ENCODE measurements at places on chromosomes 12 and 14.
A peak's percentile ranks its signal among the peaks of the same experiment; 100 is the strongest.

DNA sequence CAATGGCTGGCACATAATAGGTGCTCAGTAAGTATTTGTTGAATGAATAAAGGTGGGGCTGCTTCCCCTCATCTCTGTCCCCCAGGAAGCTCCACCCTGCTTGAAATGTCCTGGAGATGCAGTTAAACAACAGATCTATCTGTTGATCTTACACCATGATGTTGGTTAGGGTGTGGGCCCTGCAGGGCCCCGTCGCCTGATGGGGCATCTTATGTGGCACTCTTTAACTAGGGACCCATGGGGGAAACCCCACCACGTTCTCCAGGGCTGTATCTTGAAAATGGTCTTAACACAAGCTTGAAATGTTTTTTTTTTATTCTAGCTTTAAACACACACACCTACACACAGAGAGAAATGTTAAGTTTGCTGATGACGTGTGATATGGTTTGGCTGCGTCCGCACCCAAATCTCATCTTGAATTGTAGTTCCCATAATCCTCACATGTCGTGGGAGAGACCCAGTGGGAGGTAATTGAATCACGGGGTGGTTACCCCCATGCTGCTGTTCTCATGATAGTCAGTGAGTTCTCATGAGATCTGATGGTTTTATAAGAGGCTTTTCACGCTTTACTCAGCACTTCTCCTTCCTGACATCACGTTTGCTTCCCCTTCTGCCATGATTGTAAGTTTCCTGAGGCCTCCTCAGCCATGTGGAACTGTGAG is 741.7 kb downstream of the VRK1 start:
- peak; percentile 1 for DNase-seq

DNA sequence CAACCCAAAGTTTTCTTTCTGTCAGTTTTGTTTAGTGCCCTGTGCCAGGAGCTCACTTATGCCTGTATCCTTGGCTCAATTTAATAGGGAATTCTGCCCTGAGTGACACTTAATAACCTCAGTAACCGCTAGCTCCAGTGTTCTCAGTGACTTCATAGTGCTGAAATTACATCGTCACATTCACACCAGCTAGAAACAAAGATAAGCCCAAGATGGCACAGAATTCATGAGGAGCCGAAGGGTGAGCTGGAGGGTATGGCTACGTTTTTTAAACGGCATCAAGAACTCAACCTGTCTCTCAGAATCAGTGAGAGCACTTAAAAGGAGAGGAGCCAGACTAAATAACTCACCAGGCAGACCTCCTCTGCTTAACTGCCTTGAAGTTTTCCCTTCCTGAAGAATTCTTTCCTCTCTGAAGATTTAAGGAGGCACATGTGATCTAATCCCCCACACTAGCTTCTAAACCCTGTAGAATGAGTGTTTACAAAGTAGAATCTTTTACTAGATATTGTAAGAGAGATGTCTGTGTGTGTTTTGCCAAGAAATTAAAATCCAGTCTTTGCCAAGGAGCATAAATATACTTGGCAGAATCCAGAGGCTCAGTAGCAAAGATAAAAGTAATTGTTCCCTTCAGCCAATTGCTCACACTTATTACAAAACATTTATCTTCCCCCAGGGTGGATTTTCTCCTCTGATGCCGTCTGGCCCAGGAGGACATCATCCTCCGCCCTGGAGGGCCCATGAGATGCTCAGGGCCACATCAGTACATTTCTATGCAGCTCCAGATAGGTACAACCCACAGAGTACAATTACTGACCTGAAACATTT is 37.3 kb downstream of the PTGER2 start:
- DNase-seq, result no peak

GRCh38 chr12:22577667-22578066 is 33.3 kb upstream of the C2CD5 start:
- no peak for DNase-seq

GRCh38 chr14:62308891-62309290 is 546.7 kb downstream of the SNAPC1 start:
- DNase-seq, result no peak

- peak; percentile 90 for DNase-seq
Observed at GRCh38 chr14:74018586-74019407, at the start of the genes BBOF1 and ENTPD5. TSS of gene BBOF1 (plus strand) at chr14:74019349. CDS start at chr14:74019479, 130 bp downstream. TSS of gene ENTPD5 (minus strand) at chr14:74019288. CDS start at chr14:73988102, 31,186 bp downstream.

- DNase-seq, result no peak
Observed at GRCh38 chr14:57846596-57846995, 19.3 kb downstream of the SLC35F4 start.

DNA sequence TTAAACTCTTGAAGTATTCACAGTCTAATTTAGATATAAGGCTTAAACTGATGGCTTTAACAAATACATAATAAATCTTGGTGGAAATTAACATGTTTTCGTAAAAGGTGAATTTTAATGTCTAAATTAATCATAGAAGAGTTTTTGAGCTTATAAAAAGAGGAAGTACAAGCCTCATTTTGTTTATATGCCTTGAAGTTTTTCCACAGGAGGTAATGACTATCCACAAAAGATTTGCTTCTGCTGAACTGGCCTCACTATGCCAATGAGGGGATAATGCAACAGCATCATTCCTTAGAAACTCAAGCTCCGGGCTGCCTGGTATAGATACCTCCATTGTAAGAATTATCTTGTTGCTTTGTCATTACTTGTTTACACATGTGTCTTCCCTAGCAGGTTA is 175.6 kb downstream of the DUSP6 start:
- no peak for DNase-seq

GRCh38 chr12:104747330-104747729 is 210.8 kb downstream of the SLC41A2 start:
- no peak for DNase-seq

DNA sequence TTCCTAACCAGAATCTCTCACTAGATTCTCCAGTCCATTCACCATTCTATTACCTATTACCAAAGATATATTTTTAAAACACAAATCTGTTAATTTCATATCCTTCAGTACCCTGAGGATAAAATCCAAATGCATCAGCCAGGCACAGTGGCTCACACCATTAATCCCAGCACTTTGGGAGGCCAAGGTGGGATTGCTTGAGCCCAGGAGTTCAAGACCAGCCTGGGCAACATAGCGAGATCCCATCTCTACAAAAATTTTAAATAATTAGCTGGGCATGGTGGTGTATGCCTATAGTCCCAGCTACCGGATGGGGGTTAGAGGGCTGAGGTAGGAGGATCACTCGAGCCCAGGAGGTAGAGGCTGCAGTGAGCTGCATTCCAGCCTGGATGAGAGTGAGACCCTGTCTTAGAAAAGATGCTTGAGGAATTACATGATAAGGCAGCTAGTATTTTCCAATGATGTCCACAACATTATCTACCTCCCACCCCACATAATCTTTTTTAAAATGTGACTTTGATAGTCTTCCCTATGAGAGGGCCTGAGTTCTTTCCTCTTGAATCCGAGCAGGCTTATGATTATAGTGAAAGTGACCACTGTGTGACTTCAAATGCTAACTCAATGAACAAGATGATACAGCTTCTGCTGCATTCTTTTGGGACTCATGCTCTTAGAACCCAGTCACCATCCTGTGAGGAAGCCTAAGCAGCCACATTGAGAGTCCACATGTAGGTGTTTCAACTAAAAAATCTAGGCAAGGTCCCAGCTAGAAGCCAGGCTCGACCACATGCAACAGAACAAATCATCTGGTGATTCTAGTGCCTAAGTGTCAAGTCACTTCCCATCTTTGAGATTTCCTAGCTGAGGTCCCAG is 18.0 kb downstream of the HECTD1 start:
- no peak for DNase-seq

GRCh38 chr12:70040141-70040540 is 203.1 kb upstream of the CNOT2 start:
- no peak for DNase-seq

DNA sequence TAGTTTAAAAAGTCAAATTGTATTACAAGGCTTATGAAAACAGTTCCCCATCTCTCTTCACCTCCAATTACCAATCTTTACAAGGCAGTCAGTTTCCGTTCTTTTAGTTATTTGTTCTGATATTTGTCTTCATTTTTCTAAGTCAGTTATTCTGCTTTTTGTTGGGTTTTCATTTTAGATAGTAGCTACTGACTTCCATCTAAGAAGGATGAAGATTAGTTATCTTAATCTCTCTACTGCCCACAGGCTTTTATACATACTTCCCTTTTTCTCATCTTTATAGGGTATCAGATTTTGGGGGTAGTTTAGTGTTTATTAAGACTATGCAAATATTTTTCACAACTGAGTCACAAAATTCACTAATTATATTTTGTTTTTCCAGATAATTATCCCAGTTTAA is 38.4 kb downstream of the FRS2 start:
- DNase-seq, result no peak

- no peak for DNase-seq
Observed at GRCh38 chr12:131105351-131105735, 151.6 kb downstream of the ADGRD1 start.

DNA sequence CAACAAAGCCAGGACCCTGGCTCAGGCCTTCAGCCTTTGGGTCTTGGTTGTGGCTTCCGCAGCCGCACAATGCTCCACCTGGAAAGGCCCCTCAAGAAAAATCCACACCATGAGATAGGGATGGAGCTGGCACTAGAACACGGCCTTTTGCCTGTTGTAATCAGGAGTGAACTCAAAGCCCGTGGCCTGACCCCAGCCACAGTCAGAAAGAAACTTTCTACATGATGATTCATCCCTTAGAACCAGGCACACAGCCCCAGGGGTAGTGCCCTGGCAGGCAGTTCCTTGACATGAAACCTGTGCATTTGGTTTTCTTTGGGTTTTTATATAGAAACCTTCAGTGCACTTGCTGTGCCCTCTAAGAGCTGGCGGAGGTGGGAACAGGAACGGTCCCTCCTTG is 5.1 kb downstream of the CLMN start:
- no peak for DNase-seq

DNA sequence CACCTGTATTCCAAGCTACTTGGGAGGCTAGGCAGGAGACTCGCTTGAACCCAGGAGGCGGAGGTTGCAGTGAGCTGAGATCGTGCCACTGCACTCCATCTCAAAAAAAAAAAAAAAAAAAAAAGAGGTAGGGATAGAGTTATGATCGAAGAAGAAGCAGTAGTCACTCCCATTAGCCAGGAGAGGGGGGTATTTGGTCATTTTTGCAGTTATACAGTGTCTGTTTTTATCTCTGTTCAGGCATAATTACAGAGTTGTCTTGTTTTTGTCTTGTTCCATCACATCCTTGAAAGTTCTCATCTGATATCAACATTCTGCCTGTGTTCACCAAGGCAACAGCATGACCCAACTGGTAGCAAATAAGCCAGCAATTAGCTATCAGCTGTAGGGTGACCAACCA is 98.5 kb upstream of the TMPO start:
- no peak for DNase-seq

DNA sequence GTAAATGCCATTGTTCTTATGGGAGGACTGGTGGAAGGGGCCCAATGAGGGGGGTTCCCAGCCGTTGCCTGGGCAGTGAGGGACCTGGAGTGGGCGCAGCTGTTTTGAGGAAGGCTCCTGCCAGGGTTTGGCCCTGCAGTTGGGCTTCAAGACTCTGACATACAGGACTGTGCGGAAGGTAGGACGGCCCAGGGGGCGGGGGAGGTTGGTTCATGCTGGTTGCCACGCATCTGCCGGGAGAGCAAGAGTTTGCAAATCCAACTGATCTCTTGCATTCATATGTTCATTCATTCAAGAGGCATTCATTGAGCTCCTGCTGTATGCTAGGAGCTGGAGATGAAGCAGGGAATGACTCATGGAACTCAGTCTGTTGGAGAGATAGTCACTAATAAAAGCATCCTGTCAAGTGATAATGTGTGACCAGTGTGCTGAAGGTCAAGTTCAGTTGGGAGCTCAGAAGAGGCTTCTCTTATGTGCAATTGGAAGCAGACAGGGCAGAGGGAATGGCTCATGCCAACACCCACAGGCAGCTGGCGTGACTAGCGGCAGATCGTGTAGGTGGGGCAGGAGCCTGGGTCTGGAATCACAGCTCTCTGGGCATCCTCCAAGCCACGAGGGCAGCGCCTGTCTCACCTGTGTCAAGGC is 7.8 kb downstream of the SH2B3 start:
- DNase-seq, result no peak

DNA sequence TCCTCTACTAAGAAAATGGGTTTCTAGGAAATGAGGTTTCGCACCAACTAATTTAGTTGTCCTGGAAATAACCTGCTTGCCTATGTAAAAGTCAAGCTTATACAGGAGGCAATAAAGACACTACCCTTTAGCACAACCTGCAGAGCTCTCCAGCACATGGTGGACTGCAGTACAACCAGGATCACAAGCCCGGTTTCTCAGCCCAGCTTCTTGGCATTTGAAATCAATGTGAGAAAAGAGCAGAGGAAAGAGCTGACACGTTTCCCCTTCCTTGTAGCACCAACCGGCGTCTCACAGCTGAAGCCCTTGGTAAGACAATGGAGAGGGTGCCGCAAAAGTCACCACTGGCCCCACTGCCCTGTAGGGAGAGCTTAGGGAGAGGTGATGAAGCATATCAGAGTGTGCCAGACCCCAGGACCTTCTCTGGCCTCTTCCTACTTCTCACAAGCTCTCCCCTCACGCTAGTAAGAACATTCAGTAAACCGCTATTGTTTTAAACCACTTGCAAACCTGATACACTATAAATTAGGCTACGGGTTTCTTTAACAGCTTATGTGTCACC is 8.6 kb downstream of the SPTLC2 start:
- DNase-seq, result no peak

DNA sequence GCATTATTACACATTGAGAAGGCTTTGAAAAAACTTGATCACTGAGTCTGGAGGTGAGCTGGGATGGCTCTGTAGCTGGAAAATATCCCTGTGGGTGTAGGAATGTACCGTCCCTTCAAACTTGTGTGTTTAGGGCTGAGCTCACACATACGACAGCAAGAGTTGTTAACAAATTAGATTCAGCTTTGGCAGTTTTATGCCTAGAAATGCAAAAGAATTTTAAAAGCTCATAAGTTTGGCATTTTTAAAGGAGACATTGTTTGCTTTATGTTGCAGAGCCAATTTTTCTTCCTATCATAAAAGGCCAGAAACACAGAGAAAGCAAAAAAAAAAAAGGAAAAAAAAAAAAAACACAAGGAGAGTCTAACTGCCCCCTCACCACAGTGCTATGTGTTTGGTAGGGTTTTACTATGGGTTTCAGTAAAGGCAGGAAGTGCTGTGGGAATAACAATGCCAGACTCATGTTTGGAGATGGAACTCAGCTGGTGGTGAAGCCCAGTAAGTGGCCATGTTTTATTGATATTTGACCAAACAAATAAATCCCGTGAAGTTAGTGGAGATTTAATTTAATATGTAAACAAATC is 78.4 kb downstream of the DAD1 start:
- no peak for DNase-seq

GRCh38 chr12:108116699-108117098 is 12.4 kb upstream of the WSCD2 start:
- DNase-seq, result no peak
